ENCODE measurements at places on chromosomes 5 and 9.

DNA sequence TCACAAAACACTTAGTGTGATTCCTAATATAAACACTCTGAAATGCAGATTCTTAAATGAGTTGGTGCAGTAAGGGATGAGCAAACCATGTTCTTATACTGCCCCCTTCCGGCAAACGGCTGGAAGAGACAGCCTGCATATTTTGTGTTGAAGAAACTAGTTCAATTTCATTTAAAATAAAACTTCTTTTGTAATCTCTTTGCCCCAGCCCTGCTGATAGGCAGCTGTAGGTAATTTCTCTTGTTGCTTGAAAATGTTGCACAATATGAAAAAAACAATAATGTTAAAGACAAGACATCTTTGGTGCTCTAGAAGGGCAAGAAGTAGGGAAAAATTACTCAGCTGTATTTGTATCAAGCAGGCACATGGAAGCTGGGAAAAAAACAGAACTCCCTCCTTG lies 89.7 kb upstream of the CCNG1 start:
- DNase-seq = peak; percentile 52

DNA sequence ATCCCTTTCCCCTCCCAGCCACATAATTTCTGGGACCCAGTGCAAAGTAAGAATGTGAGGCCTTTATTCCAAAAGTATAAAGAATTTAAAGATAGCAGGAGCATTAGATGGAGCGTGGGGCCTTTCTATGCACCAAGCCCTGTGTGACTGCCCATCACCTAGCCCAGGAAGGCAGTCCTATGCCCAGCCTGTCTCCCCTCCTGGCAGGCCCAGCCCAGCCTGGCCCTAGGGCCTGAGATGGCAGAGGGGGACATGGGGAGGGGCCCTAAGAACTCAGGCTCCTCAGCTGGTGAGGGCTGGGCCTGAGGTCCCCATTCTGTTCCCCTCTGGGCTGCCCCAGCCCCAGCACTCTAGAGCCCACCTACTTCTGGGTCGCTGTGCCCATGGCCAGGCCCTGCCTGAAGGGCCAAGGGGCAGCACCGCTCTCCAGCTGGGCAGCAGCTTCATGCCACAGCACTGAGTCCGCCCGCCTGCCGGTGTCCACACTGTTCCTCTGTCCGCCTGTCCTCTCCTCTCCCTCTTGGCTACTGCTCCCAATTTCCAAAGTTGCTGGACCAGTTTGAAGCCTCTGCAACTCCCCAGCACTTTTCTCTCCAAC lies 995 bp upstream of the SLC23A1 start:
- no peak for DNase-seq

- DNase-seq = no peak
Measured at GRCh38 chr5:9231842-9232241, 314.0 kb downstream of the SEMA5A start.

DNA sequence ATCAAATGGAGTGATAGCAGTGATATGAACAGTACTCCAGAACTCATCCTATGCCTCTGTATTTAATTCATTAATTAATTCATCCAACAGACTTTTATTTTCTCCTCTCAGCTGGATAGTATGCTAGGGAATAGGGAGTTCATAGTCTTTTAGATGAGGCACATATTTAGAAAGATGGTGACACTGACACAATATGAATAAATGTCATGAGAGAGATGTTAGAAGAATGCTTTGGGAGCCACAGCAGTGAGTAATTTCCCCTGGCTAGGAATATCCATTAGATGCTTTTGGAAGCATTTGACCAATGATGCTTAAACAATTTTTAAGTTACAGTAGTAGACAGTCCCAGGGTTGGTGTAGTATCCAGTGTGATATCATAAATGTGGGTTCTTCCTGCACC lies 428.7 kb upstream of the SGCD start:
- DNase-seq = no peak

- DNase-seq = no peak
Measured at GRCh38 chr5:351921-352245, 30.4 kb downstream of the AHRR start.

DNA sequence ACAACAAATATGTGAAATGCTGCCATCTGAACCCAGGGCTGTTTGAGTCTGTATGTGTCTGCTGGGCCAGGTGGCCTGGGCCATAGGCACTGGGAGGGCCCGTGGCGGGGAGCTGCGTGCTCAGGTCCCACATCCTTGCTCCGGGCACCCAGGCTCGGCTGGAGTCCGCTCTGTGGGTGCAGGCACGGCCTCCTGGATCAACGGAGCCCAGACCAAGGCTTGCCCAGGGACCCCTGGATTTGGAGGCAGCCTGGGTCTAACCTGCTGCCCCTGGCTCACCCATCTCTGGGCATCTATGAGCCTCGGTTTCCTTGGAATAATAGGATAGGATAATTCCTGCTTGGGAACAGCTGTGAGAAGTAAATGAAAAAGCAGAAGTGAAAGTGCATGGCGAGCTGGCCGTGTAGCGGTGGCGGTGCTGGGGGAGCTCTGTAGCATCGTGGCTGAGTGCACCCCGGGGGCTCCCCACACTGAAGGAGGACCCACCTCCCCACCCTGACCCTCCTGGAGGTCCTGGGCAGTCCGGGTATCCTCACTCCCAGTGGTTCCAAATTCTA lies 1.2 kb downstream of the CDHR2 start:
- no peak for DNase-seq

DNA sequence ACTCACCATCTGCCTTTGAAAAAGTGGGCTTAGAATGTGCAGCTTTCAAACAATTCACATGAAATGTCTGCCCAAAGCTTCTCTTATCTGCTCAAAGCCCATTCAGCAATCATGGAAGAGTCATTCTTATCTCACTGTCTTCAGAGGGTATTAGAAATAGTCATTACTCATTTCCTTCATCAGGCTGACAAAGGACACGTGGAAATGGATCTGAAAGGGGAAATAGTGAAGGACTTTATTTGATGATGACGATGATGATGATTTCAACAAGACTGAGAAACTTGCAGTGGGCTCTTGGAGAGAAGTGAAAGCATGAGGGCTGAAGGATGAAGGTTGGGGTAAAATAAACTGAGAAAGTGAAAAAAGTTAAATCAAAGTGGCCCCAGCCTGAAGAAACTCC lies 194.3 kb downstream of the SMARCA2 start:
- DNase-seq = no peak

- no peak for DNase-seq
Measured at GRCh38 chr9:126291925-126292324, 34.7 kb upstream of the MVB12B start.

DNA sequence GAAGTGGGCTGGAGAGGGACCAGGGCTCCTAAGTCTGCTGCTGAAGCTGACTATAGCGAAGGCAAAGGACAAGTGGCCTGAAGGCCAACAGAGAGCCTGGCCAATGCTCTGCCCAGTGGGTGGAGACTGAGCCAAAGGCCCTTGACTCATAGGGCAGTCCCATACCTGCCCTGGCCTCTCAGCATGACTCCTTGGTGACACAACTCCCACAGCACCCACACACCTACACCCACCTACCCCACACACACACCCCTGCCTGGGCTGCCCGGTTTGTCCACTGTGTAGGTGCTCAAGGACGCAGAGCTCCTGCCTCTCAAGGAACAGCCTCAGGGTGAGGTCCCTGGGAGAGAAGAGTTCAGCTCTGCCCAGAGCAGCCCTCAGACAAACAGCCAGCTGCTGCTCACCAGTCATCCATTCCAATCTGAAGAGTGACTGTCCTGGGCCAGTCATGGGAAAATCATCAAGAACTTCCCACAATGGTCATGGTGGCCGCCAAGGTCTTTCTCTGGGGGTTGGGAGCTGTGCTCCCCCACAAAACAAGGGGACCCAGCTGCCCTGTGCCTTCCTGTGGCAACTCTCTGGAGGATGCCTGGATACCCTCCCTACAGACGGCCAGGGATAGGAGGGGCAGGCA lies 5.0 kb downstream of the TNIP1 start:
- peak; percentile 53 for DNase-seq

DNA sequence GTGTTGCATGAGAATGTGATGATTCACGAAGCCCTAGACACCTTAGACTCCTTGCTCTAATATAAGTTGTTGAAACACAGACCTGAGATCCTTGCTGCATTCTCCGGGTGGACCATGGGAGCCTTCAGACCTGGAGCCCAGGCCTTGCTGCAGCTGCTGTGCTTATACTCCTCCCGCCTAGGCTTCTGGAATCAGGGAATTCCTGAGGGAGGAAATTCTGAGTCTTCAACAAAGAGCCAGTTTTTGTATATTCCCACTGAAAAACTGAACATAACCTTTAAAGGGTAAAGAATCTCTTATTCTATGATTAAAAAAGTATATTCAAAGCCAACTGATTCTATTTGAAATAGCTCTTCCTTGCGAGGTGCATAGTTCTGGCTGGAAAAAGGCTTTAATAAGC lies 245.1 kb upstream of the ELAVL2 start:
- no peak for DNase-seq

DNA sequence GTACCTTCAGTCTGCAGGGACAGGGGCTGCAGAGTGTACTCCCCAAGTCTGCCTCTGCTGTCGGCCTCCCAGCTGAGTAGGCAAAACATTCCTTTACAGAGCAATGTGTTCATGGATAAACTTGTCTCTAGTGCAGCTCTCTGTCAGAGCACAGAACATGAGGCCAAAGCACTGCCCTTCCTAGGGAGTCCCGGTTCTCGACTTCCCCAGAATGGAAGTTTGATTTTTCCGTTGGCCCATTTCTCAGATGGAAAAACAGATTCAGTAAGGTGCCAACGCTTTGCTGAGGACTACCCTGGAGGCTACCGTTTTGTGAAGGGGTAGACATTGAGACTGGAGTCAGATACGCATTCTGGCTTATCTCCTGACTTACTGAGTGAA lies 422 bp upstream of the TRIM32 start:
- no peak for DNase-seq

DNA sequence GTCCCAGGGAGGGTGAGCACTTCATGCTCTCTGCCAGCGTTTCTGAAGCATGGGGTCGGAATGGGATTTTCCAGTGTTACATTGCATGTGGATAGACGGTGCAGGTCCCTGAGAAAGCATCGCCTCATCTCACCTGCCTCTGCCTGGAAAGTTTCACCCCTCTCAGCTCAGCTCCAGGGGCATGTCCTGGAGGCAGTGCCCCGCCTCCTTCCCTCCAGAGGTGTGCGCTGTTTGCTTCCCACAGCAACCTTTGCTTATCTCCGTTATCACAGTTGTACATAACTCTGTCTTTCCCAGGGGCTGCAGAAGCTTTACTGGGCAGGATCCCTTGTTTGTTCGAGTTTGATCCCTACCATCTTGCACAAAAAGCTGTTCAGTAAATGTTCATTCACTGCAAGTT lies 10.7 kb upstream of the CREBRF start:
- no peak for DNase-seq

DNA sequence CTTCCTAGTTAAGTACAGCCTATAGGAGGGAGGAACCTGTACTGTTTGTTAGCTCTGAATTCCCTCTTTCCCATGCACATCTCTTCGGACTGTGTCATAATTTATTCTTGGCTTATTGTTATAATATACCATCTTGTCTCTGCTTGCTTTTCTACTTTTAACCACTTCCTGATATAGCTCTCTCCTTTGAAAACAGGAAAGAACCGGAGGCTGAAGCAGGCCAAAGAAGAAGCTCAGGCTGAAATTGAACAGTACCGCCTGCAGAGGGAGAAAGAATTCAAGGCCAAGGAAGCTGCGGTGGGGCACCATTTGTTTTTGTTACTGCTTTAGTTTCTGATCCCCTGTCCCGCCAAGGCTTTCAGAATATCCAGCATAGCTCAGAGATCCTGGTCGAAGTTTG lies 4.8 kb downstream of the ATP6V1G1 start:
- peak; percentile 48 for DNase-seq

DNA sequence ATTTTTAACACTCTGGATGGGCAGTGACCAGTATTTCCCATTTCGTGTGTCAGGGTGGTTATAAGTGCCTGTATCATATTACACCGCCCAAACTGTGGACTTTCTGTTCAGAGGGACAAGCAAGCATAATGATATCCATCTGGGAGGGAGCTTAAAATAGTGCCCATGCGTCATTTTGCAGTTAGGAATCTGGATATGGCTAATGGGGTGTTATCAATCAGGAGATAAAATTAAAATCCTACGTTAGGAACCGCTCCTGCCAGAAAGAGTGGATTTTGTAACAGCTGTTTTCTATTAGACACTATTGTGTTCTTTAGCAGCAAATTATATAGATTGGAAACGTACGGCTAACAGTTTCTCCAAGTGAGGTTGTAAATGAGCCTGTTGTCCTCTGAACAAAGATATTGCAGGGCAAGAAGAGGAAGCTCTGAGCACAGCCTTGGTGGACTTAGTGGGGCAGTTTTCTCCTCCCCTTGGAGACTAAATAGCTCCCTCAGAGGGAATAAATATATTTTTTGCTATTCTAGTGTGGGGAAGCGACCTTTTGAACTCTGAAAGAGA lies 160.4 kb downstream of the SPATA31D1 start:
- no peak for DNase-seq

Data from activated T-cell treated with anti-CD3 and anti-CD28 coated beads, Interleukin-2, amount 50 U/mL, for 72 hours (primary cell).